Pancreas (tissue), 10 donors: ENCODE measurements at places on chromosomes 3 and 15. TPM values are rescaled to one million over a fixed set of nuclear protein-coding genes. Genes with fewer than 3 reads are reported as not detected.

The KNG1 gene
- total RNA-seq = 0.51 TPM

The ARGFX gene
- total RNA-seq = not detected

The ITIH3 gene
- total RNA-seq = not detected

The APOD gene
- 35.5 TPM for total RNA-seq

The SYNPR gene
- 1.4 TPM for total RNA-seq

The TICRR gene
- total RNA-seq = not detected

The CCR2 gene
- 2.7 TPM for total RNA-seq

The C2CD4A gene
- 1.2 TPM for total RNA-seq

The SPESP1 gene
- total RNA-seq = 1.0 TPM

The SLC51B gene
- 0.49 TPM for total RNA-seq

The SH2D7 gene
- 0.04 TPM for total RNA-seq

The HTR3E gene
- total RNA-seq = not detected
